ENCODE measurements at places on chromosomes 6 and 20.

- DNase-seq = no peak
Observed at GRCh38 chr20:36975099-36975818, 23.8 kb upstream of the SAMHD1 start.

DNA sequence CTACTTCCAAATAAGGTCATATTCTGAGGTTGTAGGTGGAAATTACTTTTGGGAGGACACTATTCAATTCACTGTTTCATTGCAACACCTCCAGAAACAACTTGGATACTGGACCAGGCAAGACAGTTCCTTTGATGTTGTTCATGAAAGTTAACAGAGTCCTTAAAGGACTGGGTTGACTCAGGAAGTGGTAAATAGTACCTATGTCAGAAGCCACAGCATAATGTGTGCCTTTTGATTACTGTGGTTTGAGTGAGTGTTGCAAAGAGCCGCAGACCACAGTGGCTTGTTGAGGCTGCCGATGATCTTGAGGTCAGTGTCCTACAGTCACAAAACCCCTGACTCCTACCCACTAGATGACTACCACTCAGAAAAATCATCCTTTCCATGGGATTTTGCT, 10.9 kb downstream of the IL20RA start:
- peak; percentile 37 for DNase-seq

DNA sequence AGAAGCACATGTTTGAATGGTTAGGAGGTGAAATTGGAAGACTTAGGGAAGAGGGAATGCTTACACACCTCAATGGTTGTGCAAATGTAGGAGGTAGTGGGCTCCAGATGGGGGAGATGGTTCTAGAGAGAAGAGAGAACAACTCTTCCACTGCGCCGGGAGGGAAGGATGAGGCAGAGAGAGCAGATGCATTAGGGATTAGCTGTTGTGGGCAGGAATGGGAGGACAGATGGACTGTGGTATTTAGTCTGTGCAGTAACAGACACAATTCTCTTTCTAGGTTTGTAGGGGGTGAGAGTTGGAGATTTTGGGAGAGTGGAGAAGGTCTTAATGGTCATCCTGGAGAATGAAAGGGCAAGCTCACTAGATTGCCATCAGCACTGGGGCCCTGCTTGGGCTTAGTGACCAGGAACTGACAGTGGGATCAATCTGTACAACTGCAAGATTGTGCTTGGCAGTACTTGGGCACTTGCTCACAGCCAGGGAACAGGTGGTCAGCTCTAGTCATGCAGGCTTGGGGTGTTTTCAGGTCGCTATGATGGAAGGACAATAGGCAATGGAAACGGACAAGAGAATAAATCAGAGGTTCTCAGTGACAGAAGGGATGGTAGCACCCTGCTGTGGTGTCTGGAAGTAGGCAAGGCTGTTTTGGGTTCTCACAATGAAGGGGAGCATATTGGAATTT, 182.0 kb upstream of the MYLIP start:
- no peak for DNase-seq

DNA sequence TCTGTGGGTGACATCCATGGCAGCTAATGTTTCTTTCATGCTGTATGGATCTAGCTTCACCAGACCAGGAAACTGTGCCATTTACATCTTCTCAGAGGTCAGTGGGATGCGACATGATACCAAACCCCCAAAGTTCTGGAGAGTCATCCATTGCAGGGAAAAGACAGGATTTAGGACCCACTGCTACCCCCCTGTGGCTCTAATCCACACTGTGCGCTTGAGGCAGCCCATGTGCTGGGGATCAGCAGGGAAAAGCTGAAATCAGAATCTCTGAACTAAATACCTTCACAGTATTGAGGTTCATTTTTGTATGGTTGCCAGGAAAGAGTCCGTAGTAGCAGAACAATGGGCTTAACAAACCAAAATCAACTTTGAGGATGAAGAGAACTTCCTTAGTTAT, 164.4 kb downstream of the TMEM242 start:
- DNase-seq = no peak

DNA sequence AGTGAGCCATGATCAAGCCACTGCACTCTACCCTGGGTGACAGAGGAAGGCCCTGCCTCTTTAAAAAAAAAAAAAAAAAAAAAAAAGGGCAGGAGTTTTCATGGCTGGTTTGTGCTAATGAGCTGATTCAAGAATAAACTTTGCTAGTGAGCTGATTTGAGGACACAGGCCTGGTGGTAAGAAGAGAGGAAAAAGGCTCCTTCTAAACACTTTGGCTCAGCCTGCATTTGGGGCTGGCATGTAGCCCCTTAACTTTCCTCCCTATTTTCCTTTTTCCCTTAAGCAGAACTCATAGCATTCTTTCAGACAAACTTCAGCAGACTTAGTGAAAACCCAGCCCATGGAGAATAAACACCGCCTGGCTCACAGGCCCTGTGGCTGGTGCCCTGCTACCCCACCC, 432.7 kb downstream of the PTPRT start:
- no peak for DNase-seq

GRCh38 chr20:32466739-32467505, 108.8 kb downstream of the ASXL1 start:
- DNase-seq = no peak

- no peak for DNase-seq
Observed at GRCh38 chr6:22069306-22069800, 227.5 kb downstream of the PRL start.

DNA sequence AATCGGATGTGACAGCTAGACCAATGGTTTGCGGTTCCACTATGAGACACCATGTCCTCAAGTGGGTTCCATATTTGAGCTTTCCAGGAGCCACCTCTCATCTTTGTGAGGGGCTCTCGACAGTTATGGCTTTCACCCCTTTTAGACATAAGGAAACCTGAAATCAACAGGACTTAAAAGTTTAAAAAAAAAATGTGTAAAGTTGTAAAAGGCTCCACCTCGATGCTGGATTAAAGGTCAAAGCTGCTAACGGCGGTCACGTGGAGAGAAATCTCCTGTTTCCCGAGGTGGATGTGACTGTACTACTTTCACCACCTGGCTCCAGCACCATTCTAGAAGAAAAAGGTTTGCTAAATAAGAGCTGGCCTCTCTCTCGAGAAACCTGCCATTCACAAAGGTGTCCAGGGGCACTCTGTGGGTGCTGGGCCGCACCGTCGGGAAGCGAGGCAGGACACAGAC, 542 bp downstream of the ATP5F1E start:
- DNase-seq = no peak

GRCh38 chr6:28880894-28881780, 42.6 kb downstream of the TRIM27 start:
- peak; percentile 73 for DNase-seq

- DNase-seq = no peak
Observed at GRCh38 chr20:57040466-57040865, 226.0 kb downstream of the BMP7 start.

DNA sequence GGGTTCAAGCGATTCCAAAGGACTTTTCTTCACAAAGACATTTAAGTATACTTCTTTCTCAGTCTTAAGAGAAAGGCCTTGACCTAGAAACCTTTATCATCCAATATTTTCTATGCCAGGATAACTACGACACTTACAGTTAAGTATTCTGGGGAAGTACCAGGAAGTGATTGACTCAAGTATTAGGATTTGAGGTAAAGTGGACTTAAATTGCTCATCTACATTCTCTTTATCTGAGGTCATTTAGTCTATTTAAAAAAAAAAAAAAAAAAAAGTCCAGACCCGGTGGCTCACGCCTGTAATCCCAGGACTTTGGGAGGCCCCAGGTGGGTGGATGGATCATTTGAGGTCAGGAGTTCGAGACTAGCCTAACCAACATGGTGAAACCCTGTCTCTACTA, 114.7 kb downstream of the ZFAND3 start:
- DNase-seq = no peak

DNA sequence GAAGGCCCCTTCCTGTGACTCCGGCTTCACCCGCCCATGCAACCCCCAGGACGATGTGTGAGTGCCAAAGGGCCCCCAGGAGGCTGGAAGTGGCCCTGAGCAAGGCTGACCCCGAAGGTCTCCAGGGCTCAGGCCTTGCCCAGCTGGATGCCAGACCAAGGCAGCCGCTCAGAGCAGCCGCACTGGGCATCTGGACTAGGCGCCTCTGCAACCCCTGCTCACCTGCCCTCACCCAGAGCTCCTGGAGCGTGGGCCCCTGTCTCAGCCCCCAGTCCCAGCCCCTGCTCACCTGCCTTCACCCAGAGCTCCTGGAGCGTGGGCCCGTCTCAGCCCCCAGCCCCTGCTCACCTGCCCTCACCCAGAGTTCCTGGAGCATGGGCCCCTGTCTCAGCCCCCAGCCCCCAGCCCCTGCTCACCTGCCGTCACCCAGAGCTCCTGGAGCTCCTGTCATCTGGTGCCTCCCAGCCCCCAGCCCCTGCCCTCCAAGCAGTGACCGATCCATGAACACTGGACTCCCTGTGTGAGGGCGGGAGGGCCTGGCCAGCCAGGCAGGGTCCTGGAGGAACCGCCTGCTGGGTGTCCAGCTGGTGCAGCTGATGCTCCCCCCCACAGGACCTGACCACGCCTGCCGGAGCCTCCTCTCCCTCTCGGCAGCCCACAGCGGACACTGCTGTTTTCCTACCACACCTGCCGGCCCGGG, 1.1 kb downstream of the SRMS start:
- no peak for DNase-seq

- DNase-seq = no peak
Observed at GRCh38 chr20:11981366-11981947, 63.8 kb downstream of the BTBD3 start.

- no peak for DNase-seq
Observed at GRCh38 chr20:62622877-62623487, 19.3 kb upstream of the SLCO4A1 start.

DNA sequence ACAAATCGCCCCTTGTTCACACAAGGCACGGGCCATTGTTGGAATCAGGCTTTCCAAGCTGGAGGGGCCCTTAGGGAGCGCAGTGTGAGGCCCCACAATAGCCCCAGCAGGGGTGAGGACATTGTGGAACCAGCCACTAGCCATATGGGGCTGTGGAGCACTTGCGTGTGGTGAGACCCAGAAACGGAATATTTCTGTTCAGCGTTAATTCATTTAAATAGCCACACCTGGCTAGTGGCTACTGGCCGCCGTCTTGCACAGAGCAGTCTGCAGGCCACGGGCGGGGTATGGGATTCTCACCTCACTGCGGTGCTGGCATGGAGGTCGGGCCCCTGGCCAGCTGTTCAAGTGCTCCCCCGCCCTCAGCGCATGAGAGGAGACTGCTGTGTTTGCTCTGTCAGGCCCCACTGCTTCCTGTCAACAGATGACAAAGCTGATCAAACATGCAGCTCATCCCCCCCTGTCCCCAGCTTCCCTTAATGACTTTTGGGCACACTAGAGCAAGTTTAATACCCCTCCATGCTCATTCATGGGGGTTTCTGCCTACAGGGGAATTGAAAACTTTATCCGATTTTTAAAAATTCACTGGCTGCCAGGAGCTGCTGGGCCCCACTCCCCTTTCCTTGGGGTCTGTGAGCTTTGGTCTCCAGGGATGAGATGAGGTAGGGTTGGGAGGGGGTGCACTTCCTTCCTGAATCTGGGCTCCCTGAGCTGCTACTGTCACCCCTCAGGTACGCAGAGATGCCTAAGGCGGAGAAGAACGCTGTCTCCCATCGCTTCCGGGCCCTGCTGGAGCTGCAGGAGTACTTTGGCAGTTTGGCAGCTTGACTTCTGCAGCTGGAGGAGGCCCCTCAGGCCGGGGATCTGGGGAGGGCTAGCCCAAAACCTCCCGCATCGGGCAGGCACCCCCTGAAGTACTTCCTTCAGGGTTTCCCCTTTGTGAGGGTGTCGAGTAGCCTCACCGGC, 13.6 kb downstream of the ITPA start:
- DNase-seq = no peak

- DNase-seq = no peak
Observed at GRCh38 chr20:45449528-45449927, 20.0 kb upstream of the WFDC2 start.

- DNase-seq = peak; percentile 79
Observed at GRCh38 chr6:142945049-142945445, at the start of gene HIVEP2. HIVEP2 (minus strand) TSS chr6:142945176; CDS start chr6:142774738, 170,438 bp downstream.

All from stimulated activated CD4-positive, alpha-beta T cell treated with anti-CD3 and anti-CD28 coated beads, Interleukin-2, amount 100 ng/mL, for 48 hours (primary cell).